Mesenchymal stem cell (in vitro differentiated cells and primary cell): ENCODE measurements at places on chromosomes 2 and 18.
A peak's percentile ranks its signal among the peaks of the same experiment; 100 is the strongest.

DNA sequence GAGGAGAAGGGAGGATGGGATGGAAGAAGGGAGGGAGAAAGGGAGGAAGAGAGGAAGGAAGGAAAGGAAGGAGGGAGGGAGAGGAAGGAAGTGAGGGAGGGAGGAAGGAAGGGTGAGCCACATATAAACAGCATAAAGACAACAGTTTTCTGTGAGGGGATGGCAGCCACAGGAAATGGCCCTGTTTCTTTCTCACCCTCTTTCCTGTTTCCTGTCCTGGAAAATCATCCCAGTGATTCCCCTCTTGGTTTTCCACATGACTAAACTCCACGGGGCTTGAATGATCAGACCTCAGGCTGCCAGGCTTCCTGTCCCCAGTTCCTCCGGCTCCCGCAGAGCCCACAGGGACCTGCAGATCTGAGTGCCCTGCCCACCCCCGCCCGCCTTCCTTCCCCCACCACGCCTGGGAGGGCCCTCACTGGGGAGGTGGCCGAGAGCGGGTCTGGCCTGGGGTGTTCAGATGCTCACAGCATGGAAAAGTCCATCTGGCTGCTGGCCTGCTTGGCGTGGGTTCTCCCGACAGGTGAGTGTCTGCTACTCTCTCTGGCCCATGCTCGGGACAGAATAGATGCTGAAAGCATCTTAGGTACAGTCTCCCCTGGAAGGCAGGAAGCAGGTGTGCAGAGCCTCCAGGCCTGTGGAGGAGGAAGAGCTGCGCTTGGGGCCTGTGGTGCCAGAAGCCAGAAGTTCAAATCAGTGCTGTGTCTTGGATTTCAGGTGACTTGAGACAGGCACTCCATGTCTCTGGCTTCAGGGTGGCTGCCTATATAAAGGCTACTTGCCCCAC lies at the start of gene SIGLEC15:
SIGLEC15 (plus strand) TSS at position 418 of the 787 bp plus-strand sequence; CDS start at position 472, 54 bp downstream.
- DNase-seq: no peak

- DNase-seq: peak; percentile 26
These were observed 74.9 kb upstream of the APCDD1 start for GRCh38 chr18:10379522-10379921.

- DNase-seq: no peak
These were observed 58.1 kb downstream of the FAM178B start for GRCh38 chr2:96928277-96928781.

DNA sequence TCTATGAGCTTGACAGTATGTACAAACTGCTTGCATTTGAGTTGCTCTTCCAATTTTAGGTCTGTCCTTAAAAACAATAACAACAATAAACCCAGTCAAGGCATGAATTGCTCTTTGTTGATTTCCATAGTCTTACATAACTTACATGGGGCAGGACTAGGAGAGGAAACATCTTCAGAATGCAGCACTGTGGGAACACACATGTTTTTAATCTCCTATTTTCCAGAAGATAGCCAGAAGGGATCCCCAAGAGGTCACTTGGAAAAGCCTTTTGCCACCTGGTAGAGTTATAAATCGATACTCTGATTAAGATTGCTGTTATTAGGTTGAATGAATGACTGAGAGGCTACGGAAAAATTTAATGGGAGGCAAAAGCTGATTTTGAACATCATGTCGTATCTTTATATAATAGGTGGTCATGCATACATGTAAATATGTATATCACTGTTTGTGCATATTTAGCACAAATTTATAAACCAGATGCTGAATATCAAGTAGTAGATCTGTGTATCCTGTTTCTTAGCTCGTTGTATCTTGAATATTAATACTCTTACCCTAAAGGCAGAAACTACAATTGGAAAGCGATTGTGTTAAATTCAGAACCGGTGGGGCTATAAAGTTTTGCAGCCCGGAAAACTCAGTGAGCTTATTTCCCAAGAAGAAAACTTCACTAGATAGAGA lies 479.4 kb upstream of the TCF4 start:
- DNase-seq: no peak

DNA sequence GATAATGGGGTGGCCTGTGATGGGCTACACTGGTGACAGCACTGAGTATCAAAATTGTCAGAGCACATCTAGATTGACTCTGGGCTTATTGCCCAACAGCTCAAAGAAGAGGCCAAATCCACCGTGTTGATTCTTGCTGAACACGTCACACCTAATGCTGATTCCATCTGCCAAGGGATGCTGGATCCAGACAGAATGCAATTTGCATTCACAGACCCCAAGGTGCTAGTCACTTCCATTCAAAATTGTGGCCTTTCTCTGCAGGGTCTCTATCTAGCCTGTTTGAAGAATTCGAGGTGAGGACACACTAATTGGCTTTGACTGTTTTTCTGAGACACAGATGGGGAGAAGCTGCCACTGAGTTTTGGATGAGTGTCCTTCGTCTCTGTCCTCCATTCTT lies 13.5 kb upstream of the GPR39 start:
- no peak for DNase-seq

- no peak for DNase-seq
These were observed 27.7 kb upstream of the AP1S3 start for GRCh38 chr2:223865124-223865523.

GRCh38 chr2:160338901-160339685 lies 139.0 kb upstream of the ITGB6 start:
- peak; percentile 43 for DNase-seq

- no peak for DNase-seq
These were observed 220.1 kb upstream of the DPP10 start for GRCh38 chr2:114222344-114222743.

GRCh38 chr18:4453567-4453873 lies 1.6 kb downstream of the DLGAP1 start:
- DNase-seq: no peak

- no peak for DNase-seq
These were observed 60.6 kb downstream of the IL1R2 start for GRCh38 chr2:102052365-102052764.

DNA sequence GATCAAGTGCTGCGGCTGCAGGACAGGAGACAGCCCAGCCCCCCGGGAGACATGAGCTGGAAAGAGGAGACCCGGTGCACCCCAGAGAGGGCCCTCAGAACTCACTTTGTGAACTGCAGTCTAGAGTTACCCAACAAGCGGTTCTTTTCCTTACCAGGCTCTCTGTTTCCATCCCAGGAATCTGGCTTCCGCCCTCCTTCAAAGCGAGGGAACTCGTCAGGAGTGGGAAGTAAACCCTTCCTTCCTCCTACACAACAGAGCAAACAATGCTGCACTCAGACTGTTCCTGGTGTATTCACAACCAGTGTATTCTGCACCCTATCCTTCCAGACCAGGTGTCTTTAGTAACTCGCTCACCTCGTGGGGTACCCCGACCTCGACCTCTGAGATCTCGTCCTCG lies 8.0 kb downstream of the SFT2D3 start:
- DNase-seq: no peak

DNA sequence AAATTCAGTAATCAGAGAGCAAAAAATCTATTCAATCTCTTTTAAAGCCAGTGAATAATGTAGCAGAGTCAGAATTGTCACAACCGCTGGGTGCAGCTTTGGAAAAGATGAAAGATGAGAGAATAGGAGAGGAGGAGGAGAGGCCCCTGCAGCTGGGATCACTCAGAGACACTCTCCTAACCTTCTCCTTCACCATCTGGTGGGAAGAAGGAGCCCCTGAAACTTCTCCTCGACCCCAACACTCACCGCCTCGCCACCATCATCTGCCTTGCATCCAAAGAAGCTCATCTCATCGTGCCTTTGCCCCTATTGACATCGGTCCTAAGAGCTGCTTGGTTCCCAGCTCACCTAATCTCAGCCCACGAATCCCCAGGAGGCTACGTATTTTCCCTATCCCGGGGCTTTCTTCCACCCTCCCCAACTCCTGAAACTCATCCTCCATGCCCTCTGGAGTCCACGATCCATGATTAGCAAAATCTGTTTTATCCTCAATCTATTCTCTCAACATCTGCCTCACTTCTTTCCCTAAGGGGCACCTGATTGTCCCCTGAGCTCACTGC lies 58.5 kb downstream of the PKDCC start:
- DNase-seq: no peak

- no peak for DNase-seq
These were observed 138.7 kb downstream of the CDH20 start for GRCh38 chr18:61471942-61472341.

DNA sequence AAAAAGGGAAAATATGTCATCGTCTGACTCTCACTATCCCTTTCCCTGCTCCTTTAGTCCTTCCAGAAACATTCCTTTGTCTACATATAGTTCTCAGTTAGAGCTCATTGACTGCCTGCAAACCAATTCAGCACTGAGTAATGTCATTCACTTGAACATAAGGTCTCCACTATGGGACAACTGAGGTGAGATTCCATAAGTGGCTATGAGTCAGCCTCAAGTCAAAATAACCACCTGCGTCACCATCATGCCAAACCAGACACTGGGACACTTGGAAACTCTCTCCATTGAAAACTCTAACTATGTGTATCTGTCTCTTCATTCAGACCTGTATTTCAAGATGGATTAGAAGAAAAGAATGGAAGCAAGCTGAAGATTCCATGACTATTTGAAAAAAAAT lies 878.0 kb upstream of the PIK3C3 start:
- DNase-seq: no peak

DNA sequence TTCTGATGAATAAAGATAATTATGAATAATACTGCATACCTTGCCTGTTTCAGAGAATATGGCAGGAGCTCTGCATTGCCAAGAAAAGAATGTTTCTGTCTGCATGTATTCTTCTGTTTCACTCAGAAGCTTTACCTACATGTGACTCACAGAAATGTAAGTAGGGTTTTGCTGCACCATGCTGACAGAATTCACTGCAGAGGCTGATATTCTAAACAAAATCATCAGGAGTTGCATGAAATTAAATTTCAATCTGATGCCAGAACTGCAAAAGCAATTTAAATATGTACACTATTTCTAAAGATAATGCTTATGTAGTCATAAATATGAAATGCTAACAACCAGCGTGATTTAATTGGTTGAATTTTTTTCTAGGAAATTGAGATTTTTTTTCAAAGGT lies 332.8 kb upstream of the FSHR start:
- no peak for DNase-seq

DNA sequence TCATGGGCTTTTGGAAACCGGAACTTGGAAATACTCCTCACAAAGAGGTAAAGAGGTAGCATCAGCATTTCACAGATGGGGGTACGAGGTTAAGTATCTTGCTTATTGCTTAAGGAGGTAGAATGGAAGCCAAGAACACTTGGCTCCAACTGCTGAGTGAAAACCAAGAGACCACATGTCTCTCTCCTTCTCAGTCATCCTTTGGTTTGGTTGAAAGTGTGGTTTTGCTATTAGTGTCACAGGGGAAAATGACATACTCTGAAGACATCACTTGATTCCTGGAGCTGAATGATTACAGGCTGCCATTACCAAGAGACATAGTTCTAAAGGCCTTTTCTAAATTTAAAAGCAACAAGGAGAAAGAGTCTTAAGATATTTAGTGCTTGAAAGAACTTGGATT lies 41.5 kb downstream of the ANTXR1 start:
- no peak for DNase-seq

GRCh38 chr2:33115728-33116127 lies 169.0 kb downstream of the LTBP1 start:
- no peak for DNase-seq

DNA sequence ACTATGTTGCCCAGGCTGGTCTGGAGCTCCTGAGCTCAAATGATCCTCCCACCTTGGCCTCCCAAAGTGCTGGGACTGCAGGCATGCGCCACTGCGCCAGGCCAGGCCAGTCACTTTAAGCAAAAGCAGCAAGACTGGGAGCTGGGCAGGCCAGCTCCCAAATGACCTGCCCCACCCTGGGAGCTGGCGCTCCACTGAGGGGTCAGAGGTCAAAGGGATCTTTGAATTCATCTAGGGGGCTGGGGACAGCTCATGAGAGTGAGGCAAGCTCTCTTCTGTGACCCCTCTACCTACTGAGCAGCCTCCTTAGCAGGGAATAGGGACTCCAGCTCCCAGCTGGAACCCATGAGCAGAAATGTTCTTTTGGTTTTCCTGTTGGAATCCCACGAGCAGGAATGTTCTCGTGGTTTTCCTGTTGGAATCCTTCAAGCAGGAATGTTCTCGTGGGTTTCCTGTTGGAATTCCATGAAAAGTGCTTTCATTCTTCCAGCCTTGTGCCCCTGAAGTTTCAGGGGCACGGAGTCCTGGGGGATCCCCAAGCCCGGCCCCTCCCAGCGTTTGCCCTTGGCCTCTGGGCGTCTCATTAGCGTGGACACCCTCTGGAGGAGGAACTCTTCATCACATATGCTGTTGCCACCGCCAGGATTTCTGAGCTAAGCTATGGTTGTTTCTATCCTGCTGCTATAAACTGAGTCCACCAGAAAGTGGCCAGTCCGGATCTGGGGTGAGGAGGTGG lies 162.0 kb upstream of the HAAO start:
- DNase-seq: peak; percentile 51

- DNase-seq: no peak
These were observed 13.5 kb downstream of the ALPK2 start for GRCh38 chr18:58615140-58616132.

- peak; percentile 26 for DNase-seq
These were observed 1490.2 kb upstream of the SLC39A10 start for GRCh38 chr2:194166818-194167217.

DNA sequence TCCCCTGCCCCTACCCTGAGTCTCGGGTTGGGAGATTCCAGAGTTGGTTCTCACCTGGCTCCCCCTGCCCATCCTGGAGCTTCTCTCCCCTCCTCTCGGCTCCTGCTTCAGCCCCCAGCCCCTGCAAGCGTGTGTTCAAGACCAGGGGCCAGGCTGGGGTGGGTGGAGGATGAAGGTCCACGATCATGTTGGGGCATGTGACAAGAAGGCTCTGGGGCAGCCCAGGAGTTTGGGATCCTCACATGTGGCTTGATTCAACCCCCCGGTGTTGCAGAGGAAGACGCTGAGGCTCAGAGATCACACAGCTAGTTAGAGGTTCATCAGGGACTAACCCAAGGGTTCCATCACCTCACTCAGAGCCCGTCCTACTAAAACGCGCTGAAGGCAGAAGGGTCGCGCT lies 14.2 kb upstream of the TUBB6 start:
- DNase-seq: no peak

DNA sequence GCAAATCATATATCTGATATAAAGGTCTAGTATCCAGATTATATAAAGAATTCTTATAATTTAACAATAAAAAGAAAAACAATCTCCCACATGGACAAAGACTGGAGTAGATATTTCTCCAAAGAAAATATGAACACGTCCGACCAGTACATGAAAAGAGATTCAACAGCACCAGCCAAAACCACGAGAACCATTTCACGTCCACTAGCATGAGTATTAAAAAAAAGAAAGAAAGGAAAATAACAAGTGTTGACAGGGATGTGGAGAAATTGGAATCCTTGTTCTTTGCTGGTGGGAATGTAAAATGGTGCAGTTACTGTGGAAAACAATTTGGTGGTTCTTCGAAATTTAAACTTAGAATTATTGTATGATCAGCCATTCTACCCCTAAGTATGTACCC lies 432.7 kb upstream of the TRIB2 start:
- DNase-seq: no peak

- no peak for DNase-seq
These were observed 76.7 kb upstream of the TWIST2 start for GRCh38 chr2:238771218-238771617.

DNA sequence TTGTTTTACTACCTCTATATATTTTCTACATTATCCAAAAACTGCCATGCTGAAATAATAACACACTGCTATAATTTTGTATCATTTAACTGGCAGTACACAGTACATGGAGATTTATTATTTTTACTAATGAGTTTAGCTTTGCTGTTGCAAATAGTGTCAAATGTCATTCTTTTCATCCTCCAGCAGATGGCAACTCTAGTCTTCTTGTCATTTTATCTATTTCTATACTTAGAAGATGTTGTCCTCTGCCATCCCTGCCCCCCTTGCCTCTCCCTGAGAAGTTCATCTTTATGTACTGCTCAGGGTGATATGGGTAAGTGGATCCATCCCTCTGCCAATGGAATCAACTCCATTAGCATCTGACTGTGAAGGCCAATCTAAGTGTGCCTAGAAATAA lies 21.7 kb upstream of the LRRTM1 start:
- peak; percentile 58 for DNase-seq
